ENCODE measurements at places on chromosomes 12 and 14.

DNA sequence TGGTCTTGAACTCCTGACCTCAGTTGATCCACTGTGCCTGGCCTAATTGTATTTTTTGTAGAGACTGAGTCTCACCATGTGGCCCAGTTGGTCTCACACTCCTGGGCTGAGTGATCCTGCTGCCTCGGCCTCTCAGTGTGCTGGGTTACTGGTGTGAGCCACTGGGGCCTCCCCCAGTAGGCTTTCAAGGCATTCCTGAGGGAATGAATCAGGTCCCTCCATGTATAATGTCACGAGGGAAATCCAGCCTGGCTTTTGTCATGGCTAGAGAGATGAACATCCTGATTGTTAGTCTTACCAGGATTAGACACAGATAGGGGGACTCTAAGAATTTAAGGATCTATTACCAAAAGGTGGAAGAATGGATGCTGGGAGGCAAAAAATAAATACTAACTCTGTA is 51.9 kb downstream of the CPSF2 start:
- peak; percentile 11 for DNase-seq

DNA sequence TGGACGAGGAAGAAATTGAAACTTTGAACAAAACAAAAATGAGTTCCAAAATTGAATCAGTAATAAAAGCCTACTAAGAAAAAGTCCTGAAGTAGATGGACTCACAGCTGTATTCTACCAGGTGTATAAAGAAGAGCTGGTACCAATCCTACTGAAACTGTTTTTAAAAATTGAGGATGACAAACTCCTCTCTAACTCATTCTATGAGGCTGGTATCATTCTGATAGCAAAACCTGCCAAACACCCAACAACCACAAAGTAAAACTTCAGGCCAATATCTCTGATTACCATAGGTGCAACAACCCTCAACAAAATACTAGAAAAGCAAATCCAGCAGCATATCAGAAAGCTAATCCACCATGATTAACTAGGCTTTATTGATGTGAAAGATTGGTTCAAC is 33.9 kb upstream of the LDHB start:
- no peak for DNase-seq

- no peak for DNase-seq
These were observed 30.9 kb upstream of the LUM start for GRCh38 chr12:91142221-91142631.

DNA sequence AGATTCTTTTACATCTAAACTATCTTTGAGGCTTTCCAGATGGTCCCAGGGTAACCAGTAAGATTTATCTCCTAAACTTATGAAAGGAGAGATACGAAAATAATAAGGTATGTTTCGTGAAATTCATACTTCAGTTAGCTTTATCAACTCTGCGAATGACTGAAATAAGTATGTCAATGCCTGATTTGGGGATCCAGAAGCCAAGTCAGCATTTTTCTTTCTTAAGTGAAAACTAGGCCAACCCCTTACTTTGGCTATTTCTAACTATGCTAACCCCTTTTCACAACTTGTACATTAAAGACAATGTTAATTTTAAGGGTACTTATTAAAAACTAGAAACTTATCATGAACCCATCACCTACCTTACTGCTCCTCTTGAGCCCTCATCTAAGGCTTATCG is 26.9 kb upstream of the NID2 start:
- no peak for DNase-seq

DNA sequence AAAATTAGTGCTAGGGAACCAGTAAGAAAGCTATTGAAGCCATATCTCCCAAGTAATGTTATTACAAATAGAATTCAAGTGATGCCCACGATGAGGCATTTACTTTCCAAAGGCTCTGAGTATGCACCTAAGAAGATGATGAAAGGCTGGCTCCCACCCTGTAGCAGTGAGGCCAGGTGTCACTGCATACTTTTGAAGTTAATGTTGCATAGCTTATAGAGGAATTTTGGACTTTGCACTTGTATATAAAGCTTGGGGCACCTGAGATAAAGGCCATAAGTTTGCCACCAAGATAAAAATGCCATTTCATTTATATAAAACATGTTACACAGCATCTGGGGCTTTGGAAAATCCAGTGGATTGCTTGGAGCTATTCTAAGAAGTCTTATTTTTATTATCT is 96.2 kb downstream of the PTPRB start:
- DNase-seq, result no peak

- DNase-seq, result no peak
These were observed 89.5 kb downstream of the ALX1 start for GRCh38 chr12:85369365-85370154.

GRCh38 chr14:68506645-68507419 is 286.0 kb downstream of the ZFP36L1 start:
- peak; percentile 57 for DNase-seq

DNA sequence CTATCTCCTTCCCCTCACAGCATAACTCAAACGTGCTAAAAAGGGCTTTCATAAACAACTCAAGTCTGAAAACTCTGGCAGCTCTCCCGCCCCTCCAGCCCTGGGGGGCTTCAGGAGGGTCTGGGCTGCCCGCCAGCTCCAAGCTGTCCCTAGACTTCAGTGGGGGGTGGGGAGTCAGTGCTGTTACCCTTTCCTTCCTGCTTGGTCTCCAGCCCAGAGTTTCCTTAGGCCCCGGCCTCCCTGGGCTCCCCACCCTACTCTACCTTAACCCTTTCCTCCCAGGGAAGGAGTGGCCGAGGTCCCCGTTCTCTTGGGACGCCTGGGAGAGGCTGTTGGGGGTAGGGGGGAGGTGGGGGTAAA is 530 bp upstream of the NYNRIN start:
- no peak for DNase-seq

DNA sequence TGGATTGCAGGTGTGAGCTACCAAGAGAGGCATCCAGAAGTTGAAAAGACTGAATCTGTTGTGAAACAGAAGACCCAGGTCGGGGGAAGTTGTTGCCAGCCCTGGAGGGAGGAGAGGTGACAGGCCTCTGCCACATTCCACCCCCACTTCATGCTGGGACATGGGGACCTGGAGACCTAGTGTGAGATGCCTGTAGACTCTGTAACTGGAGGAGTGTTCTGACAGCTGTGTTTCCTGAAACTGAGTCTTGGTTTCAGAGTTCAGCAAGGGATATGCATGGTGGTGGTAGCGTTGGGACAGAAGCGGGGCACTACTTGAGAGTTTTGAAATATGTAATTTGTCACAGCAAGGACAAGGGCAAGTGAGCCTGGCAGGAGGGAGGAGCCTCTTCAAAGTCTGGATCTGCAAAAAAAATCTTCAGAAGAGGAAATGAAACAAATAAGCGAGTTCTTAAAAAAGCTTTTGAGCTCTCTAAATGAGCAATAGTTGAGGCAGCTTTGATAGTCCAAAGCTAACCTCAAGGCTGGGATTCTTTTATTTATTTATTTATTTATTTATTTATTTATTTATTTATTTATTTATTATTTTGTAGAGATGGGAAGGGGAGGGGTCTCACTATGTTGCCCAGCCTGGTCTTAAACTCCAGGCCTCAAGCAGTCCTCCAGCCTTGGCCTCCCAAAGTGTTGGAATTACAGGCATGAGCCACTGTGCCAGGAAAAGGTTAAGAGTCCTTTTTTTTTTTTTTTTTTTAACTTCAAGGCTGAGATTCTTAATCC is 58.9 kb upstream of the EEA1 start:
- no peak for DNase-seq

- DNase-seq, result no peak
These were observed 312.4 kb upstream of the TBX3 start for GRCh38 chr12:114996382-114996781.

- DNase-seq, result peak; percentile 67
These were observed 52.7 kb downstream of the KCNA5 start for GRCh38 chr12:5096241-5096924.

DNA sequence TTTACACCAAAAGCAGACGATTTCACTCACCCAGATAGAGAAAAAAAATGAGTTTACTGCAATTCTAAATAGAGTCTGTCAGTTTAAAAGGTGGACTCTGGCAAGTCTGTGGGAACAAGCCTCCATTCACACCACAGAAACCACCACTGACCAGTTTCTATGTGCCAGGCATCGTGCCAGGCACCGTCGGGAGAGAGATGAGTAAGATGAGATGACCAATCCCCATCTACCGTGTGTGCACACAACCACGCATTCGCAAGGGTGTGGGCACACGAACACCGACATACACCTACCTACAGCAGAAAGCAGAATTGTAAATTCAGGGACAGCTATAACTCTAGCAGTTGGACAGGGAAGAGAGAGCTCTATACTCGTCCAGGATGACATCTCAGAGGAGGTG is 58.3 kb downstream of the PRIMA1 start:
- DNase-seq, result peak; percentile 83

DNA sequence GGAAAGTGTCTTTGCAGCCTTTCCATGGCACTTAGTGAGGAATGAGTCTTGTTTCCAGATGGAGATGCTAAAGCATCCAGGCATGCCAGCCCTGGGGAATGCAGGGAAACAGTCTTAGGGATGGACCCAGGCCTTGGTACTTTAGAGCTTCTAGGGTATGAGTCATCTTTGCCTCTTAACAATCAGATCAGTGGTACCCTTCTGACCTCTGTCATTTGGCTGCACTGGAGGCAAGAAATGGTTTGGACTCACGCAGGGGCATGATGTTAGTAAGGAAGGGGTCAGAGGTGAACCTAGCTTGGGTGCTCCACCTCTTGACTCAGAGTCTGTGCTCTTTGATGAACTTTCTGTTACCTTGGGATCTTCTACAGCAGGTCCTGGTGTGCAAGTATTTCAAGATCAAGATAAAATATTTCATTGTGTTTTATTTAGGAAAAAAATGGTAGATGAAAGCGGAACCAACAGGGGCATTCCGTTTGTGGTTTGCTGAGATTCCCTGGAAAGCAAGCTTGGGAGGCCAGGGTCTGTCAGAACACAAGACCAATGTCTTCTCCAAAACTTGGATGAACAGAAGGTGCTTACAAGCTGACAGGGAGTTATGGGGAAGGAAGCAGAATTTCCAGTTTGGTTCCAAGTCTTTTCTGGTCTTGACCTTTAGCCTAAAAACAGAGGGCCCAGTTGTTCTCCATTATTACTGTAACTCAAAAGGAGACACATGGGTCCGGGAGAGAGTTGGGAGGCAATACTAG is 216.2 kb downstream of the ZFP36L1 start:
- DNase-seq, result peak; percentile 86

GRCh38 chr12:111570084-111570961 is 28.8 kb downstream of the ATXN2 start:
- peak; percentile 87 for DNase-seq

- no peak for DNase-seq
These were observed 243.2 kb downstream of the ANO6 start for GRCh38 chr12:45458854-45459807.

- no peak for DNase-seq
These were observed 558.6 kb downstream of the DIO2 start for GRCh38 chr14:79652513-79653307.

- DNase-seq, result peak; percentile 42
These were observed 830.1 kb upstream of the MGAT4C start for GRCh38 chr12:87086118-87086891.

Data from Daoy (cell line).